ENCODE measurements at places on chromosomes 13 and 19. TPM values are rescaled to one million over a fixed set of nuclear protein-coding genes. Genes with fewer than 3 reads are reported as not detected.

Gene TMIGD2
- 0.55 TPM for total RNA-seq

Gene CCDC9
- total RNA-seq: 37.7 TPM

DNA sequence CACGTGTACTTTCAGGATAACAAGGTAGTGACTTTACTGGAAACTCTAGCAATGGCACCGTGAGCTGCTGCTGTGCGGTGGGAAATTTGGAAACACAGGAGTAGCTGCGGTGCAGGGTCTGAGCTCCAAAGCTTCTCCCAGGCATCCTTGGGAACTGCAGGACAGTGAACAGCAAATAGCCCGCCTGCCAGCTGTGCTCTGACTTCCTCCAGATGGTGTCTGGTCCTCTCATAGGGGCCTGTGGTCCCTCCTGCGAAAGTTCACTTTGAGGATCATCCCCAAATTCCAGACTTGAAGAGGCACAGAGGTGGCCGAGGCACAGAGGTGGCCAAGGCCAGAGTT lies 287.3 kb upstream of the MAB21L1 start:
- no peak for DNase-seq
- no peaks in the 10 kb centered on the region for H3K27me3 ChIP-seq
- H3K4me3 ChIP-seq: no peak overlapping the region
- H3K36me3 ChIP-seq: no peaks in the 10 kb centered on the region
- H3K27ac ChIP-seq: no peak overlapping the region

Gene CCNA1
- total RNA-seq: 3.8 TPM

GRCh38 chr13:98798849-98799645 lies 46.6 kb upstream of the SLC15A1 start:
- peaks cover 6% of the 10 kb centered on the region for H3K36me3 ChIP-seq
- H3K4me1 ChIP-seq: peaks cover 7% of the 10 kb centered on the region
- DNase-seq: no peak
- H3K4me3 ChIP-seq: no peak overlapping the region
- H3K27ac ChIP-seq: no peak overlapping the region
- no peaks in the 10 kb centered on the region for H3K27me3 ChIP-seq

DNA sequence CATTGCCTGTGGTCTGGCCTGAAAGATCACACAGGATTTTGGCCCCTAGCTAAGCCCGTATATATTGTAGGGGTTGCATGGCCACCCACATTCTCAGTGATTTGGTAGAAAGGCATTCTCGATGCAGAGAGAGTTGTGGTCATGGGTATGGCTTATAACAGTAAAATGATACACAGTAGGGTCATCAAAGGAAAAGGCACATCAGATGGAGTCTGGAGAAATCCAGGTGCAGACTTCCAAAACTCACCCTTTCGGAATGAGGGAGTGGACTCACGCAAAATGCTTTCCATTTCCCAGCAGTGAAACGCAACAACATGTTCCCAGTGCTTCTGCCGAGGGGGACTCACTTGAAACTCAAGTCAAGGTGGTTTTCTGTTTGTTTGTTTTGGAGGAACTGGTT lies 802.5 kb upstream of the SLITRK1 start:
- H3K36me3 ChIP-seq: no peaks in the 10 kb centered on the region
- H3K4me3 ChIP-seq: no peak overlapping the region
- no peak overlapping the region for H3K27ac ChIP-seq
- H3K27me3 ChIP-seq: no peaks in the 10 kb centered on the region

DNA sequence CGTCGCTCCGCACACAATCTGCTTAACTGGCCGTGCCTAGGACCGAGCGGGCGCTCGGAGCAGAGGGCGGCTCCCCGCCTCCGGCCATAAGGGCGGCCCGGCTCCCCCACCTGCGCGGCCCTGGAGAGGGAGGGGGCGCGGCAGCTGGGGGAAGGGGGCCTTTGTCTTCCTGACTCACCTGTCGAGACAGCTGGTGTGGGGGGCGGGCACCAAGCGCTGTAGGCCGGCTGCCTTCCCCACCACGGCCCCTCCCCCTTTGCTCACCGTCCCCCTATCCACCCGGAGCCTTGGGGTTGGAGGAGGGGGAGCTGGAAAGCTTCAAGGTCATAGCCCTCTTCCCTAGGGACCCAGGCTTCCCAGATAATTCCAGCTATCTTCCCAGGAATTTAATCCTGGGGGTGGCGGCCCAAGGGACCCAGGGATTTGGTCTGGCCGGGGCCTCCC lies 1.2 kb downstream of the VASP start:
- peak; percentile 86 for DNase-seq
- H3K27ac ChIP-seq: no peak overlapping the region
- H3K36me3 ChIP-seq: no peaks in the 10 kb centered on the region

DNA sequence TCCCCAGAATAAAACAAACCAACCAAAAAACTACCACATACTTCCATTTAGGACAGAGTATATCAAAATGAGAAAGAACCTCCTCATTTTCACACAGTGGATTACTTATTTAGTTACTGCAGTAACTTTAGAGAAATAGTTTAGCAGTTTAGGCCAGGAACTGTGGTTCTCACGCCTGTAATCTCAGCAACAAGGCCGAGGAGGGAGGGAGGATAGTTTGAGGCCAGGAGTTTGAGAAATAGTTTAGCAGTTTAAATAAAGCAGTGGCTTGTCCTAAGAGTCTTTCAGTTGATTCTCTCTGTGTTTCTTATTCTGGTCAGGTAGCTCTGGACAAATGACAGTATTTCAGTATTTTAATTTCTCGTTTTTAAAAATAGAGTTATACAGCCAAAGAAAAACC lies 9.4 kb downstream of the HMGB1 start:
- H3K4me3 ChIP-seq: no peak overlapping the region
- H3K4me1 ChIP-seq: peaks cover 1% of the 10 kb centered on the region
- DNase-seq: no peak
- H3K36me3 ChIP-seq: peaks cover 11% of the 10 kb centered on the region
- peak overlapping the region; percentile 17 for H3K27ac ChIP-seq
- H3K27me3 ChIP-seq: no peaks in the 10 kb centered on the region

GRCh38 chr19:50496189-50497021 lies 14.6 kb downstream of the JOSD2 start:
- peaks cover 13% of the 10 kb centered on the region for H3K4me1 ChIP-seq
- no peak overlapping the region for H3K27ac ChIP-seq
- no peak overlapping the region for H3K4me3 ChIP-seq
- peak; percentile 47 for DNase-seq
- peaks cover 57% of the 10 kb centered on the region for H3K27me3 ChIP-seq

DNA sequence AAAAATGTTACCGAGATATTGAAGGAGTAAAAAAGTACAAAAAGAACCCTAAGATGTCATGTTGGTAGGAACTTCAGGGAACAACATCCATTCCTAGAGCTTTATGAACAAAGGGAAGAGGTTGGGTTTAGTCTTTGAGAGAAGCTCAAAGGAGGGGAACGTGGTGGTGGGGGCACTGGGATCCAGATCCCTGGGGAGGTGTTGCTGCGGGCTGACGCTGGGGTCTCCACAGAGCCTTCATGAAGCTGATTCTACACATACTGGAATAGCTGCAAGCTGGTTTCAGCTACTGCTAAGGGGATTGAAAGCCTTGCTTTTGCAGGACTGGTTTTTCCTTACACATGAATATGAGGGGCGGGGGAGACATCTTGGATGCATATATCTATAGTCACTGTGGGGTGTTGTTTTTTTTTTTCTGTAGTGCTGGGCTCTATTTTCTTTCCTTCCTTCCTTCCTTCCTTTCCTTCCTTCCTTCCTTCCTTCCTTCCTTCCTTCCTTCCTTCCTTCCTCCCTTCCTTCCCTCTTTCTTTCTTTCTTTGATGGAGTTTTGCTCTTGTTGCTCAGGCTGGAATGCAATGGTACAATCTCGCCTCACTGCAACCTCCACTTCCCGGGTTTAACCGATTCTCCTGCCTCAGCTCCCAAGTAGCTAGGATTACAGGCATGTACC lies 6.5 kb upstream of the MZF1 start:
- no peaks in the 10 kb centered on the region for H3K27me3 ChIP-seq
- no peak overlapping the region for H3K27ac ChIP-seq
- no peak for DNase-seq
- peaks cover 14% of the 10 kb centered on the region for H3K36me3 ChIP-seq
- H3K4me1 ChIP-seq: peaks cover 10% of the 10 kb centered on the region

- H3K36me3 ChIP-seq: no peaks in the 10 kb centered on the region
- H3K27me3 ChIP-seq: peaks cover 13% of the 10 kb centered on the region
- H3K4me3 ChIP-seq: no peak overlapping the region
- DNase-seq: no peak
- H3K27ac ChIP-seq: no peak overlapping the region
Observed at GRCh38 chr19:6343462-6343861, 10.1 kb upstream of the ACER1 start.

Gene BRME1
- total RNA-seq: 7.2 TPM

Gene LRCH1
- total RNA-seq: 9.7 TPM

- no peak for DNase-seq
- H3K27ac ChIP-seq: no peak overlapping the region
- peaks cover 15% of the 10 kb centered on the region for H3K4me1 ChIP-seq
- H3K4me3 ChIP-seq: no peak overlapping the region
- H3K36me3 ChIP-seq: peaks cover 33% of the 10 kb centered on the region
- H3K27me3 ChIP-seq: no peaks in the 10 kb centered on the region
Observed at GRCh38 chr13:21443171-21443570, 15.9 kb downstream of the ZDHHC20 start.

Gene THSD8
- 50.2 TPM for total RNA-seq

GRCh38 chr13:66663711-66664110 lies 566.4 kb downstream of the PCDH9 start:
- H3K36me3 ChIP-seq: no peaks in the 10 kb centered on the region
- no peak overlapping the region for H3K27ac ChIP-seq

GRCh38 chr13:74289861-74290773 lies 155.9 kb upstream of the KLF12 start:
- H3K4me3 ChIP-seq: peak overlapping the region; percentile 28
- H3K36me3 ChIP-seq: no peaks in the 10 kb centered on the region
- DNase-seq: peak; percentile 11
- peaks cover 46% of the 10 kb centered on the region for H3K4me1 ChIP-seq
- 0 out of 2 replicates have a peak overlapping the region, but pooled peaks have one; percentile 25 for H3K27ac ChIP-seq
- H3K27me3 ChIP-seq: no peaks in the 10 kb centered on the region

Gene ATP8B3
- 8.2 TPM for total RNA-seq

Gene SLAIN1
- 33.1 TPM for total RNA-seq

- H3K27ac ChIP-seq: no peak overlapping the region
- no peaks in the 10 kb centered on the region for H3K36me3 ChIP-seq
- peaks cover 33% of the 10 kb centered on the region for H3K4me1 ChIP-seq
- no peak for DNase-seq
- no peaks in the 10 kb centered on the region for H3K27me3 ChIP-seq
Observed at GRCh38 chr13:67752759-67753158, 522.6 kb upstream of the PCDH9 start.

GRCh38 chr19:44164673-44165512 lies at the start of gene ZNF226:
Gene ZNF226 (plus strand): TSS chr19:44165100. CDS start chr19:44170081, 4,981 bp downstream.
- peaks cover 10% of the 10 kb centered on the region for H3K27me3 ChIP-seq
- peak within 1 kb of the TSS; percentile 99 for H3K4me3 ChIP-seq
- peaks cover 7% of the 10 kb centered on the region for H3K4me1 ChIP-seq
- H3K27ac ChIP-seq: peak within 1 kb of the TSS; percentile 98

- H3K4me1 ChIP-seq: peaks cover 19% of the 10 kb centered on the region
- H3K27me3 ChIP-seq: no peaks in the 10 kb centered on the region
- H3K27ac ChIP-seq: no peak overlapping the region
- H3K4me3 ChIP-seq: no peak overlapping the region
Observed at GRCh38 chr13:25001476-25002206, 94.3 kb upstream of the PABPC3 start.

Data from WTC11 (cell line).